GM12892 (cell line): ENCODE measurements at places on chromosomes 11 and 22.

- no peak for DNase-seq
These were observed 7.6 kb downstream of the CLPB start for GRCh38 chr11:72426758-72427157.

GRCh38 chr11:133004369-133004768 is 527.9 kb downstream of the OPCML start:
- DNase-seq, result no peak

DNA sequence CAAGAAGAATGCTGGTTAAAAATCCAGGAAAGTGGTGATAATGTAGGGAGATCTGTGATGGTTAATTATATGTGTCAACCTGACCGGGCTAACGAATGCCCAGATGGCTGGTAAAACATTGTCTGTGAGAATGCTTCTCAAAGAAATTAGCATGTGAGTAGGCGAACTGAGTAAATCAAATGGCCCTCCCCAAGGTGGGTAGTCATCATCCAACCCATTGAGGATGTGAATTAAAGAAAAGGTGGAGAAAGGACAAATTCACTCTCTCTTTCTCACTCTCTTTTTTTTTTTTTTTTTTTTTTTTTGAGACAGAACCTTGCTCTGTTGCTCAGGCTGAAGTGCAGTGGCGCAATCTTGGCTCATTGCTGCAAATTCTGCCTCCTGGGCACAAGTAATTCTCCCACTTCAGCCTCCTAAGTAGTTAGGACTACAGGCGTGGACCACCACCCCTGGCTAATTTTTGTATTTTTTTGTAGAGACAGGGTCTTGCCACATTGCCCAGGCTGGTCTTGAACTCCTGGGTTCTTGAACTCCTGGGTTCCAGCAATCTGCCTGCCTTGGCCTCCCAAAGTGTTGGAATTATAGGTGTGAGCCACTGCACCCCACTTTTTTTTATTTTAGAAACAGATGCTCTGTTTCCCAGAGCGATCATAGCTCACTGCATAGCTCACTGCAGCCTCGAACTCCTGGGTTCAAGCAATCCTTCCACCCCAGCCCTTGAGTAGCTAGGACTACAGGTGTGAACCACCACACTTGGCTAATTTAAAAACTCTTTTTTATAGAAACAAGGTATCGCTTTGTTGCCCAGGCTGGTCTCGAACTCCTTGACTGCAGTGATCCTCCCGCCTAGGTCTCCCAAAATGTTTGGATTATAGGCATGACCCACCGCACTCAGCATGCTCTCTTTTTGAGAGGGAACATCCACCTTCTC is 22.0 kb upstream of the P2RY6 start:
- DNase-seq, result no peak

DNA sequence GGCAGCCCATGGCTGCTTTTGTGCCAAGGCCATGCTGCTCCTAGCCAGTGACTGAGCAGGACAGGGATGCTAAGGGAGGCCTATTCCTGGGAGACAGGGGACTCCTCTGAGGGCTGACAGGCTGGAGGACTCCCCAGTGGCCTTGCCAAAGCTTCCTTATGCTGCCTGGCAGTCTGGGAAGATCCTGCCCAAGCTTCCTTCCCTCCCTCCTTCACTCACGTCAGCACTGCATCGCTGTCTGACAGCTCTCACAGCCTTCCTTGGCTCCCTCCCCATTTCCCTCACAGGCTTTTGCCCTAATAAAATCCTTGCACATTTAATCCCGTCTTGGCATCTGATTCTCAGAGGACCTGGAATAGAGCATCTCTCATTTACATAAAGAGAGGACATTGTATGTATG is 26.5 kb downstream of the HTR3A start:
- no peak for DNase-seq

DNA sequence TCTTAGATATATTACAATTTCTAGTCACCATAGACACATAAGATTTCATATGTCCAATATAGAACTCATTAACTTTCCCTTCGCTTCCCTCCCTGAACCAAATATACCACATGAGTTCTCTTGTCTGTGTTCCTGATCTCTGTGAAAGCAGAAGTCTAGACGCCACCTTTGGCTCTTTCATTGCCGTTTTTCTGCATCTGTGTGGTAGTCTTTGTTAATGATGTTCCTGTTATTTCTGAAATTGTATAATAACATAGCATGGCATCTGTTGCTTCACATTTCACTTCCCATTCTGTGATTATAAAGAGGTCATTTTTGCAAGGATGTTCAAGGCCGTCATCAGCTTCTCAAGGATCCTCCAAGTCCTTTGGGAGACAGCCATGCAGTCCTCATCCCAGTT is 58.5 kb downstream of the NCAM1 start:
- no peak for DNase-seq

GRCh38 chr11:113389272-113389671 is 1.7 kb downstream of the ANKK1 start:
- no peak for DNase-seq

DNA sequence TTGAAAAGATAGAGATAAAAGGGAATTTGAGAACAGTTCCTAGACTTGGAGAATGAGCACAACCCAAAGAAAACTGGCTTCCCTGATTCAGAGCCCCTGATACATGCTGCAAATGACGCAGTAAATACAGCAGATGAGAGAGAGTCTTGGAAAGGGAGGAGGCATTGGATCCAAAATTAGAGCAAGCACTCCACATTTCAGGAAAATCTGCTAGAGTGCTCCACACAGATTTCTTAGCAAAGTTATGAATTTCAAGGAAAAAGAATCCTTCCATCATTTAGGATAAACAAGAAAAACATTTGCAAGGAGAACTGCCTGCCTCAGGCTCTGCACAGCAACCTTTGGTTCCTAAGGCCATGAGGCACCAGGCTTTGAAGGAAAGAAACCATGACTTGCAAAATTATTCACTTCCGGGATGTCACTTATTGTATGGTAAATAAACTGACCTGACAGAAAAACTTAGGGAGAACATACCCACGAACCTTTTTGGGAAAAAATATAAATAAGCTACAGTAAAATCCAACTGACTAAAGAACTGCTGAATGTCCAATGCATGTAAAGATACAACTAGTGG is 89.8 kb upstream of the RTL6 start:
- no peak for DNase-seq

GRCh38 chr11:33874433-33874832 is 17.4 kb downstream of the LMO2 start:
- no peak for DNase-seq

- no peak for DNase-seq
These were observed 64.3 kb upstream of the PPARA start for GRCh38 chr22:46085828-46086576.

DNA sequence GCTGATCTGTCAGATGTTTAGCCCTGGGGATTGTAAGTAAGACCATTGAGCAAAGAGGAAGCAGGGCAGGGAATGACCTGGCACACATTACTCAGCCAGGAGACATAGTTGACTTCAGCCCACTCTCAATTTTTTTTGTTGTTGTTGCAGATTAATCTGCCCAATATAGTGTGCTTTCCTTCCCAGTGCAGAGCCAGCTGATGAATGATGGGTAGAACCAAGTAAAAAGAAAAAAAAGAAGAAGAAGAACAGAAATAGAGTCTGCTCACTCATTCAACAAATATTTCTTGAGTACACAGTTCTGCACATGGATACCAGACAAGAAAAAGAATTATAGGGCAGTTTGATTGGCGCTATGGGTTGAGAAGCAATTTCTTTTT is 292.7 kb downstream of the ETS1 start:
- no peak for DNase-seq

DNA sequence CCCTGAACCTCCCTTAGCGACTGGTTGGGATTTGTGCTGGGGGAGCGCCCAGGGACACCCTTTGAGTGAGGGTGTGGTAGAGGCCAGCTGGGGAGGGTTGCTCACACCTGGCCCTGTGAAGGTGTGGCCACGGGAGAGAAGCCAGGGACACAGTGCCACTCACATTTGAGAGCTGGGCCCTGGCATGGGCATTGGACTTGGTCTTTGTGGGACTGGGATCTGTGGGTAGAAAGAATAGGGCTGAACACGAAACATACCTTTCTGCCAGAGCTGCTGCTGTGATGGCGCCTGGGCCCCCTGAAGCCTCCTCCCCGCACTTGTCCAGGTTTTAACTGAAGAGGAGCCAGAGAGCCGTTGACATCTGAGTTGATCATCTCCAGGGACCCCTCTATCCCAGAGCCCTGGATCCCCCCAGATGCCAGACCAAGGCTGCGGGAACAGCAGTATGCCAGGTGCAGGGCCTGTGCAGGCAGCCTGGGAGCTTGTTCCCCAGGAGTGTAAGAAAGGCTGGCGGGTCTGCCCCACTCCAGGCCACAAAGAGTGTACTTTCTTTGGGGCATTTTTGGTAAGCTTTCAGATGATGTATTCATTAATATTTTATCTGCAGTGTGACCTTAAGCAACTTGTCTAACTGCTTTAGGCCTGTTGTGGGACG is 284.1 kb downstream of the TBC1D22A start:
- no peak for DNase-seq

DNA sequence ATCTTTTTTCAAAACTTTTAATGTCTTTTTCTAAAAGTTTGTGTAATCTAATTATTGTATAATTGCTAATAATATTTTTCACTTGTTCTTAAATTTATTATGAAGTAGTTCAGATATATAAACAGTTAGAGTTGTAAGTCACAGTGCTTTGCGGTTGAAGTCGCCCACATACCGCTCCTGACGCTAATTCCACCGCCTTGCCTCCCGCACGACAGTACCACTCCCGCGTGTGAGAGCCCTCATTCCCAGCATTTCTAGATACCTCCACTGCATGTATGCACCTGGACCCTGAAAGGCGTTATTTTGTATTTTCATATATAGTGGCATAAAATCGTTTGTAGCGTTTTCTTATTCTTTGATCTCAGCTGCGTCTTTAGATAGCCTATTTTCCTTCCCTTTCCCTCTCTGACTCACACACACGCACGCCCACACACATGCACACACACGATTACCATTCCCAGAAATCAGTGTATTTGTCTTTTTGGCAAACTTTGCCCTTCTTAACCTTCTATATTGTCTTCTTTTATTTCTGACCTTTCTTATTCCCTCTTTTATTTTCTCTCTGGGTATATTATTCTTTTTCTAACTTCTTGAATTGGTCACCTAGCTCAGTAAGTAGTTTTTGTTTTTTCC is 56.4 kb upstream of the PITPNB start:
- DNase-seq, result no peak

- no peak for DNase-seq
These were observed 228.6 kb upstream of the MPPED2 start for GRCh38 chr11:30814737-30815136.

DNA sequence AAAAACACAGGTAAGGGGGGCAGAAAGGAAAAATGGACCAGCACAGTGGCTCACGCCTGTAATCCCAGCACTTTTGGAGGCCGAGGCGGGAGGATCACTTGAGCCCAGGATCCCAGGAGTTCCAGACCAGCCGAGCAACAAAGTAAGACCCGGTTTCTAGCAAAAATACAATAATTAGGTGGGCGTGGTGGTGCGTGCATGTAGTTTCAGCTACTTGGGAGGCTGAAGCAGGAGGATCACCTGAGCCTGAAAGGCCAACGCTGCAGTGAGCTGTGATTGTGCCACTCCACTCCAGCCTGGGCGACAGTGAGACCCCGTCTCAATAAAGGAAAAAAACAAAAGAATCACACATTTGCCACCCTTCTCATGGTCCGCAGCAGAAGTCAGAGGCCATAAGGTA is 519.4 kb downstream of the BRD1 start:
- DNase-seq, result no peak

DNA sequence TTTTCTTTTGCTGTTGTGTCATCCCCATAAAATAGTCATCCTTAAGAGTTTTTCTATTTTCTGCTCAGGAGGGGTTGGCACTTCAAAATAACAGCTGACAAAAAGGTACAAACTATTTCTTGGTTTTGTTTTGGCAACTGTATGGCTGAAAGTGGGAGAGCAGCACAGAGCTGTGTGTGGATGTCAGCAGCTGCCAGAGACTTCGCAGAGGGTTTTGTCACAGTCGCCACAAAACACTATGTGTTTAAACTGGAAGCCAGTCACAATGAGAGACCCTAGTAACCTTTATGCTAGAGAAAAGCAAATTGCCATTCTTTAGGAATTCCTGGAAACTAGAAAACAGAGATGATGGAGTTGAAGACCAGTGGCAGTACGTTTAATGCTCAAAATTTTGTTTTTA is 189.6 kb upstream of the CCDC90B start:
- DNase-seq, result no peak

- DNase-seq, result no peak
These were observed 19.8 kb downstream of the SLCO2B1 start for GRCh38 chr11:75170516-75171201.

DNA sequence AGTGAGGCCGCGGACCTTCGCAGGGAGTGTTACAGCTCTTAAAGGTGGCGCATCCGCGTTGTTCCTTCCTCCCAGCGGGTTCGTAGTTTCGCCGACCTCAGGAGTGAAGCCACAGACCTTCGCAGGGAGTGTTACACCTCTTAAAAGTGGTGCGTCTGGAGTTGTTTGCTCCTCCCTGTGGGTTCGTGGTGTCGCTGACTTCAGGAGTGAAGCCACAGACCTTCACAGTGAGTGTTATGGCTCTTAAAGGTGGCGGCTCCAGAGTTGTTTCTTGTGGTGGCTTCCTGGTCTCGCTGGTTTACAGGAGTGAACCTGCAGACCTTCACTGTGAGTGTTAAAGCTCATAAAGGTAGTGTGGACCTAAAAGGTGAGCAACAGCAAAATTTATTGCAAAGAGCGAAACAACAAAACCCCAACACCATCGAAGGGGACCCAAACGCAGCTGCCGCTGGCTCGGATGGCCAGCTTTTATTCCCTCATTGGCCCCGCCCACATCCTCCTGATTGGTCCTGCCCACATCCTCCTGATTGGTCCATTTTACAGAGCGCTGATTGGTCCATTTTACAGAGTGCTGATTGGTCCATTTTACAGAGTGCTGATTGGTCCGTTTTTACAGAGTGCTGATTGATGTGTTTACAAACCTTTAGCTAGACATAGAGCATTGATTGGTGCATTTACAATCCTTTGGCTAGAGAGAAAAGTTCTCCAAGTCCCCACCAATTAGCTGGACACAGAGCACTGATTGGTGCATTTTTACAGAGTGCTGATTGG is 1.2 kb upstream of the TMEM45B start:
- no peak for DNase-seq

- DNase-seq, result no peak
These were observed 235.6 kb downstream of the KCNA4 start for GRCh38 chr11:29781268-29781667.

DNA sequence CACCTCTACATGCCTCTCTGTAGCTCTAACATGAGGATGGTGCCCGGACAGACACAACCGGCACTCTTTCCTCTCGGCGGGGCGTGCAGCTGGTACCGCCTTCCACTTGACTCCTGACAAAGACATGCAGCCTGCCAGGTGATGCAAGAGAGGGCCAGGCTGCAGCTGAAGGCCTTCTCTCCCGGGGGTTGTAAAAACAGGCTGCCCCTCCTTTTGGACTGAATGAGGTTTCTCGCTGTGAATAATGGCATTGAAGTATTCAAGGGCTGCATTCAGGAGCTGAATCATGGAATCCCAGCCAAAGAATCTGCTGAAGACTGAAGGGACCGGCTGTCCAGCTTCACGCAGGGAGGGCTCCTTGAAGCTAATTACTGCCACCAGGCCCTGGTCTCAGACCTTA is 110.9 kb downstream of the GALNT18 start:
- no peak for DNase-seq
